ENCODE measurements at places on chromosomes 3 and 15.

- no peak for DNase-seq
These were observed 187.1 kb upstream of the LPP start for GRCh38 chr3:187966636-187967406.

- no peak for DNase-seq
These were observed 85.6 kb upstream of the POU1F1 start for GRCh38 chr3:87361956-87362355.

GRCh38 chr3:39212665-39213064 lies 20.3 kb upstream of the XIRP1 start:
- DNase-seq, result no peak

DNA sequence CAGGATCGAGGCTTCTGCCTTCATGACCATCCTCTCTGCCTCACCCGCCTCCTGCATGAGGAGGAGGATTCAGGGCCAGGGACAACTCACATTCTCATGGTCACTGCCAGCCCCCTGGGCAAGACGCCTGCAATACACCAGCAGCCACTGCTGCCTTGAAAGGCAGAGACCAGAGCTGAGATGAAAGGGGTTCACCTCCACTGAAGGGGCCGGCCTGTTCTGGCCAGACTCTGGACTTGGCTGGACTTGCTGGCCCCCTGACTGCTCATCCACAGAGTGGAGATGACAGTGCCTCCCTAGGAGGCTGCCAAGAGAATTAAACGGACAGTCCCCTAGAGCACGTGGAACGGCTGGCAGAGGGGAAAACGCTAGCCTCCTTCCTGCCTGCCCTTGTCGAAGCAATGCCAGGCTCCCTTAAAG lies 35.2 kb downstream of the MGLL start:
- no peak for DNase-seq

DNA sequence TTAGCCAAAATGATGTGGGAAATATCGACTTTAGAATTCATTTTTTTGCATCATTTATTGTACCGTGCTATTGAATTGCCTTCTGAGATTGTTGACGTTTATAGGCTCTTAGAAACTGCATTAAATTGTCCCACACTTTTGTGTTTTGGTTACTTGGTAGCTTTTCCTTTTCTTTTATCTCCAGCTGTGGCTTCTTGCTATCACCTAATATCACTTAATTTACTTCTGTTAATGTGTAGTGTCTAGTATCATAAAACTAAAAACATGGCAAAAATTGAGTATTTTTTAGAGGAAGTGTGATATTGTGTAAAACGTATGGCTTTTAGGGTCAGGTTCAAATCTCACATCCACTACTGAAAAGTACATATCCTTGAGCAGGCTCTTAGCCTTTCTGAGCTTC lies 11.2 kb downstream of the TMOD3 start:
- DNase-seq, result no peak

- no peak for DNase-seq
These were observed 330.5 kb upstream of the ROPN1 start for GRCh38 chr3:124322309-124322880.

- DNase-seq, result no peak
These were observed 1.6 kb upstream of the PPIB start for GRCh38 chr15:64164436-64164835.

Measured in GM06990 (cell line).